Activated naive CD8-positive, alpha-beta T cell treated with anti-CD3 and anti-CD28 coated beads, Interleukin-2, amount 50 U/mL, for 16 hours (primary cell): ENCODE measurements at places on chromosomes 4 and X.

- no peak for DNase-seq
These were observed 39.6 kb downstream of the ZNF827 start for GRCh38 chr4:145898926-145899531.

DNA sequence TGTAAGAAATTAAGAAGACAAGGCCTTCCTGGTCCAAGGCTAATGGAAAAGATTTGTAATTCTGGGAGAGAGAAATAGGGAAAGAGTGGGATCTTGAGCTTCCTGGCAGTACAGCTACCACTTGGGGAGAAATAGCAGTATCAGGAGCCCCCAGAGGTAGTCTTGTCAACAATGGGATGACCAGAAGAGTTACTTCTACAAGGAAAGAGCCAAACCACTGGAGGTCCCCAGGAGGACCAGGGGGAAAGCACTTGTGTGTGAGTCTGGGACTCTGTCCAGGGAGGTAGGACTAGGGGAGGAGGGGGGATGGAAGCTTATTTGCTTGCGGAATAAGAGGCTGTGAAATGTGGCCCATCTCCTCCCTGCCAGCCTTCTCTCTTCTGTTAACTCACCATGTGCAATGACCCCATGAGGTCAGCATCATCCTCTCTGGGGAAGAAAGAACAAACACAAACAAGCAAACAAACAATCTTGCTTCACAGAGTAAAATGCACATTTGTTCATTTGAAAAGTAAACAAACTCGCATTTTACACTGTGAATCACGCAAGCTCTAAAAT is 160.1 kb downstream of the STK32B start:
- DNase-seq, result no peak

DNA sequence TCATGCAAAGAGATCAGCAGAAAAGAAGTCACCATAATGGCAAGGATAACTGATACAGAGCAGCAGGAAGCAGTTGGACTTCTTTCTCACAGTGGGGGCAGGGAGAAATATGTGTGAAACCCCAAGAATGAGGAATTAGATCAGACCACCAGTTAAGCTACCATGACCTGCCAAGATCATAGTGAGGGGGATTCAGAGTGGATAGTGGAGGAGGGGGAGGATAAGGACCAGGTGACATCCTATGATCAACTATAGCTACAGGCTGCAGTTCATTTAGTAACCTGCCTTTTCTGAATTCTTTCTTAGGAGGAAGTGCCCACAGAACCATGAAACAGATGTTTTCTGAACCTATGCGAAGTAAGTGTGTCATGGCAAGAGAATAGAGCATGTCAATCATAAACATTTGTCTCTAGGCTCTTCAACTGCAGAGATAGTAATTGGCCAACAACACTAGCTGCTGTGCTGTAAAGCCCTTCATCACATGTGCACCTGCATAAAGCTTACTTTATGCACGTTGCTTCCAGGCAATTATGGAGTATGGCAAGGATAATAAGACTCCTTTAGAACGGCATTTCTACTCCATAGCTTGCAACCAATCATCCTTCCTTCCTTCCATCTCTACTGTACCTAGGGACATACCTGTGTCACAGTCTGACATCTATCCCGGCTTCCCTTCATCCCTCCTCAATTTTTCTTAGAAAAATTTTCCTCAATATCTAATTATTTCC is 329.7 kb downstream of the EPHA5 start:
- DNase-seq, result no peak

- DNase-seq, result no peak
These were observed 20.6 kb downstream of the SLC39A8 start for GRCh38 chr4:102324730-102325129.

DNA sequence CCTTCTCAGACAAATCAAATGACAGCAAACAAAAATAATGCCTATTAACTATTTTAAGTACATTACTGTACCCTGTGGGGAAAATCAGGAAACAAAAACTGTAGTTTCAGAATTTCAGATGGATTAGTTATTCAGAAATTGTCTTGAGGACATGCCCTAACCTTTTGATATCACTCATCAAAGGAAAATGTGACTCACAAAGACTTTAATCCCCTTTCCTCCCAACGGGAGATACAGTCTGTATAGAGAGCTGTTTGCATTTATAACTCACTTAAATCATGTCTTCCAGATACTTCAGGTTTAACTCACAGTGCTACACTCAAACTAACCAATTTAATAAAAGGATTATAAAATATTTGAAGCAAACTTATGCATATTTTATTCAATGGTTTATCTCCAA is 304.0 kb downstream of the MAPK10 start:
- DNase-seq, result no peak

- no peak for DNase-seq
These were observed 229.6 kb downstream of the OPHN1 start for GRCh38 chrX:68203646-68204045.

DNA sequence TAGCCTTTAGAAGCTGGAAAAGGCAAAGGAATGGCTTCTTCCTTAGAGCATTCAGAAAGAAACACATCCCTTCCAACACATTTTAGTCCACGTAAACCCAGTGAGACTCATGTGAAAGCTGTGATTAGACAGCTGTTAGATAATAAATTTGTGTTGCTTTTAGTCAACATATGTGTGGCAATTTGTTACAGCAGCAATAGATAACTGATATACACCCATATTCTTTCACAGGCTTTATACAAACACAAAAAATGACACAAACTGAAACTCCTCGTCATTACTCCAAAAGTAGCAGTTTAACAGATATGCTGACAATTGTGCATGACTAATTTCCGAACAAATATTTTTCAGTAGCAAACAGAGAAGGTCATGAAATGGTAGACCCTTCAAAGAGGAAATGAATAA is 65.3 kb downstream of the ANTXR2 start:
- DNase-seq, result no peak
